Sigmoid colon (tissue), 7 donors: ENCODE measurements at places on chromosomes 3 and 15. TPM values are rescaled to one million over a fixed set of nuclear protein-coding genes. Genes with fewer than 3 reads are reported as not detected.
A peak's percentile ranks its signal among the peaks of the same experiment; 100 is the strongest.

GRCh38 chr15:20344601-20345400 lies 196.8 kb downstream of the GOLGA6L6 start:
- H3K27me3 ChIP-seq: no peaks in the 10 kb centered on the region
- no peaks in the 10 kb centered on the region for H3K36me3 ChIP-seq
- DNase-seq: peak; percentile 63
- no peaks in the 10 kb centered on the region for H3K4me1 ChIP-seq
- no peak overlapping the region for H3K27ac ChIP-seq

The SLC22A13 gene
- polyA plus RNA-seq: not detected

The THAP10 gene
- polyA plus RNA-seq: 1.9 TPM

DNA sequence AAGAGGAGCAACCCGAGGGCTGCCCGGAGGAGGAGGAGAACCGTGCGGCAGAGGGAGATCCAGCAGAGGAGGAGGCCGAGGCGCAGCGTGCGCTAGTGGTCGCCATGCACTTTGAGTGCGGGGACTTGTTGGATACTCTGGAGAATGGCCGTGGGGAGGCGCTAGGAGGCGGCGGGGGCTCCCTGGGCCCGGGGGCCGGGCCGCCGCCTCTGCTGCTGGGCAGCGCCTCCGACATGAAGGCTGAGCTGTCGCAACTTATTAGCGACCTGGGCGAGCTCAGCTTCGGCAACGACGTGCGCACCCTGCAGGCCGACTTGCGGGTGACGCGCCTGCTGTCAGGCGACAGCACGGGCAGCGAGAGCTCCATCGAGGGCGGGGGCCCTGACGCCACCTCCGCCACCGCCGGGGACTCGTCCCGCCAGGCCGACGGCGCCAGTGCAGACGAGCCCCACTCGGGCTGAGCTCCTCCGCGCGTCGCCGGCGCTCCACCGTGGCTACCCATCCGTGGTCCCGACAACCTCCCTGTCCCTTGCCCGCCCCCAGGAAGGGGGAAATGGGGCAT lies 2.0 kb downstream of the FAM43A start:
- H3K27me3 ChIP-seq: no peaks in the 10 kb centered on the region
- no peaks in the 10 kb centered on the region for H3K36me3 ChIP-seq

- H3K27me3 ChIP-seq: no peaks in the 10 kb centered on the region
- H3K4me3 ChIP-seq: no peak overlapping the region
- no peaks in the 10 kb centered on the region for H3K36me3 ChIP-seq
Observed at GRCh38 chr3:127141921-127142730, 50.8 kb upstream of the PRR23E start.

DNA sequence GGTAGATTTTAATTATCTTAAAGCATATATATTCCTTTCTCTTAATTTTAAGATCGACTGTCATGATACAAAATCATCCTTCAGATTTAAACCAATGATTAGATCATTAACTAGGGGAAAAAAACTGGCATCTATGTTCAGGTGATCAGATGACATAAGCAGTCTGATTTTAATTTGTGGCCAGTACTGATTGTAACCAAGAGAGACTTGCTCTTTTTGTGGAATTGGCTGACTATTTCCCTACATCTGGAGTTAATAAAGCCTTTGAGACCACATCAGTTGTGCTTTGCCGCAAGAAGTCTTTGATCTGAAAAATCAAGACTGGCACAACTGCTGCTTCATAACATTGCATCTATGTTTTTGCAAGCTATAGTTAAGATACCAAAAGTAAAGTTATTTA lies 148.4 kb upstream of the CGNL1 start:
- DNase-seq: no peak
- no peak overlapping the region for H3K4me3 ChIP-seq
- H3K4me1 ChIP-seq: no peaks in the 10 kb centered on the region
- H3K36me3 ChIP-seq: no peaks in the 10 kb centered on the region
- H3K27me3 ChIP-seq: no peaks in the 10 kb centered on the region
- H3K27ac ChIP-seq: no peak overlapping the region

DNA sequence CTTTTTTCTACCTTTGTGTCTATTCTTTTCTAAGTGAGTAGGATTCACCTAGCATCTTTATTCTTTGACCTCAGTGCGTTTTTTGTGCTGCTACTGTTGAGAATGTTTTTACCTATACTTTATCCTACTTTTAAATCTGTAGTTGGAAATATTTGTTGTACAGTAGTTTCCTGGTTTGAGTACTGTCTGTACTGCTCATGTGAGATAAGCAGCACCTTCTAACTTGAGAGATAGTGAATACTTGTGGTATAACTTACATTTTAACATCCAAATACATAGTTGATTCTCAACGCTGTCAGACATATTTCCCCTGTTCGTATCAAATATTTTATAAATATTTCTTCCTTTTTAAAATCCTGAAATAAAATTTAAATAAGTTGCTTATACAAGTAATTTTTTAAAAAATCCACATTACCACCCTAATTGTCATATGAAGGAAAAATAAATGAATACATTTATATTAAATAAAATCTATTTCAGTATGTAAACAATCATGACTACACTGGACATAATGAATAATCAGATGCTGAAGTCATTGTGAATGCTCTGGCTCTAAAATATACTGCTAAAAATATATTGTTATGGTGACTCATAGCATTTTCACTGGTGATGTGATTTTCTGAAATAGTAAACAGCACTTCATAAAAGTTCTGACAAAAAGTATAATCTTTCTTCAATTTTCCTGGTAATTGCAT lies 17.4 kb downstream of the ATP11B start:
- DNase-seq: no peak
- peaks cover 29% of the 10 kb centered on the region for H3K4me1 ChIP-seq
- H3K27ac ChIP-seq: no peak overlapping the region
- no peaks in the 10 kb centered on the region for H3K27me3 ChIP-seq
- no peak overlapping the region for H3K4me3 ChIP-seq

- no peaks in the 10 kb centered on the region for H3K27me3 ChIP-seq
- H3K4me1 ChIP-seq: no peaks in the 10 kb centered on the region
- H3K4me3 ChIP-seq: peak overlapping the region; percentile 69
Observed at GRCh38 chr3:44337248-44337785, 1.2 kb upstream of the TCAIM start.

The ITIH4 gene
- 5.4 TPM for polyA plus RNA-seq

DNA sequence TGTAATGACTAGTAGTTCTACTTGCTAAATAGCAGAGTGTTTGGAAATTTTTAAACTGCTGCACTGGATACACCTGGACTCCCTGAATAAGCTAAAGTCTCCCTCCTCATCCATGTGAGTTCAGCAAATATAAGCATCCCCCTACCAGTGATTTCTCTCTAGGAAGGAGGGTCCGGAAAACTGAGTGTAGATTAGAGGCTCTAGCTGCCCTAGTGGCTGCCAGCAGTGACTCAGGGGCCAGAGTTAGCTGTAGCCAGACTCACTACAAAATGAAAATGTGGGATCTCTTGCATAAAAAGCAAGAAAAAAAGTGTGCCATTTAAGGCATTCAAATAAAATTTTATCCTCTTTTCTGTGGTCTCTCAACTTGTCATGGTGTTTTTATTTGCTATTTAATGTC lies 485.0 kb upstream of the ATP11B start:
- no peaks in the 10 kb centered on the region for H3K36me3 ChIP-seq
- H3K27me3 ChIP-seq: no peaks in the 10 kb centered on the region
- no peak overlapping the region for H3K27ac ChIP-seq
- H3K4me3 ChIP-seq: no peak overlapping the region

DNA sequence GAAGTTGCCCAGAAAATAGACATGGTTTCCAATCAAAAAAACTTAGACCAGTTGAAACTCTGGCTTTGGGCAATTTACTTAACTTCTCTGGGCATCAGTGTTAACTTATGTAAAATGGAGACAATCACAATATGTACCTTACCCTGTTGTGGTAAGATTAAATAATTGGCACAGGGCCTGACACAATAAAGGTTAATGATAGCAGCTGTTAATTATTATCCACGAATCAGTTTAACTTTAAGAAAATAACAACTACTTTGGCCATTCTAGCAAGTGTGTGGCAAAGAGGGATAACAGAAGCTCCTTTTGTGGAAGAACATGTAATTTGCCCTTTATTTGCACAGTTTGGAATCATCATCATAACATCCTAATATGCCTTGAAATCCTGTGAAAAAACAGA lies 787.6 kb downstream of the FHIT start:
- no peaks in the 10 kb centered on the region for H3K36me3 ChIP-seq
- H3K4me1 ChIP-seq: peaks cover 6% of the 10 kb centered on the region
- no peaks in the 10 kb centered on the region for H3K27me3 ChIP-seq
- H3K27ac ChIP-seq: no peak overlapping the region

The USP50 gene
- not detected for polyA plus RNA-seq

GRCh38 chr3:119703820-119704531 lies 1.2 kb downstream of the CFAP91 start:
- no peaks in the 10 kb centered on the region for H3K36me3 ChIP-seq
- H3K27ac ChIP-seq: peak overlapping the region; percentile 52
- peaks cover 16% of the 10 kb centered on the region for H3K4me1 ChIP-seq
- H3K27me3 ChIP-seq: no peaks in the 10 kb centered on the region
- no peak for DNase-seq

DNA sequence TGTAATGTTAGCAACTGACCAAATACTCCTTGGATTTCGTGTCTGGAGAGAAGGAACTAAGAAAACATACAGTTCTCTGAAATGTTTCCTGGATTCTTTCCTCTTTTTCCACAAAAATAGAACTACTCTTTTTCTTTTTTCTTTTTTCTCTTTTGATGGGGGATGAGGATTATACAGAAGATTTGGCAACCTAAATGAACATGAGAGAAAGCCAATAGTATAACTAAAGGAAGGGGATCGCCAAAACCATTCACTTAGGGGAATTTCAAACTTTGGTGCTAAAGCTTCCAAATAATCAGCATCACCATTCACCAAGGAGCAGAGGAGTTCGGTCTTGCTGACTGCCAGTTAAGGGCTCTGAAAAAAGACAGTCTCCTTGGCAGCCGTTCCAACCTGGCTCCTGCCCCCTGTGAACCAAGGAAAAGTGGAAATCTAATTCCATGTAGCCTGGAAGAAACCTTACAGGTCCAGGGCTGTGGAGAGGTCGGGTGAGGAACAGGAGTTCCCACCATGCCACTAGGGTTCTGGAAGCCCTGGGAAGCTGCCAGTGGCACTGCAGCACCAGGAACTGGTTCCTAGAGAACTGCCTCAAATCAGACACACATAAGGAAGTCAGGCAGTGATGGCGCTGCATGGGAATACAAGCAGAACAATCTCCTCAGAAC lies 176.9 kb downstream of the TNIK start:
- no peaks in the 10 kb centered on the region for H3K4me1 ChIP-seq
- H3K27ac ChIP-seq: peak overlapping the region; percentile 72
- no peaks in the 10 kb centered on the region for H3K27me3 ChIP-seq
- DNase-seq: peak; percentile 74
- no peaks in the 10 kb centered on the region for H3K36me3 ChIP-seq

GRCh38 chr3:140013220-140013619 lies 78.2 kb downstream of the CLSTN2 start:
- H3K4me3 ChIP-seq: no peak overlapping the region
- no peaks in the 10 kb centered on the region for H3K36me3 ChIP-seq
- no peak overlapping the region for H3K27ac ChIP-seq
- H3K4me1 ChIP-seq: no peaks in the 10 kb centered on the region
- H3K27me3 ChIP-seq: no peaks in the 10 kb centered on the region
- no peak for DNase-seq

The CACNA2D2 gene
- polyA plus RNA-seq: 1.2 TPM

DNA sequence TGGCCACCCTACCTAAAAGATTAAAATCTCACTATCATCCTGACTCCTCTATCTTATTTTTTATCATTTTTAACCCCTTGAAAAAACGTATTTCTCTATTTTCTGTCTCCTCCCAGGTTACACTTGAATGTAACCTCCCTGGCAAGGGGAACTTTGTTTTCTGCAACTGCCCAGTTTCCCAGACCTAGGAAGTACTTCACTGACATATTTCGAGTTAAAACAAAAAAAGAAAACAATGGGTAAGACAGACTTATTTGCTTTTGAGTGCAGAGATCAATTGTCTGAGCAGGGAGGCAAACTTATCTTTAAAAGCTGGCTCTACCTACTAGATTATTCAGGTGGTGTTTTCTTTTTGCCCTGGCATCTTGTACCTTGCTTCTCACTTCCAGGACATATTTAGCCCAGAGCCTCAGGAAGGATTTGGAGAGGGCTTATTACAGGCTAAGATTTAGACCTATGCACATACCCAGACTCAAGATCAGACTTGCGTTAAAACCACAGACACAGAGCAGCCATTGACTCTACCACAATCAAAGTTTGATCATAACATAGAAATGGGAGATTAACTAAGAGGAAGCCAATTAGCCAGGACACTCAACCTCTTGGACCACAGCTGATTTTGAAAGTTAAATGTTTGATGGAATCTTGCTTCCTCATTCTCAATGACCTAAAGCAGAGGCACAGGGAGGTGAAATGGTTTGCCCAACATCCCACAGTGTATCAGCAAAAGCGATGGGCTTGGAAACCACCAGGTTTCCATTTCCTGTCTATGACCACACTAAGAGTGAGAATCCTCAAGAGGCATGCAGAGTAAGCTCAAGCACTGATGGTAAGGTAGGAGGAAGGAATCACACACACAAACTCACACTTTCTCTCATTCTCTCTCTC lies 169.5 kb upstream of the THBS1 start:
- no peak overlapping the region for H3K4me3 ChIP-seq
- DNase-seq: no peak
- H3K27me3 ChIP-seq: no peaks in the 10 kb centered on the region
- H3K4me1 ChIP-seq: no peaks in the 10 kb centered on the region
- no peaks in the 10 kb centered on the region for H3K36me3 ChIP-seq
- no peak overlapping the region for H3K27ac ChIP-seq

DNA sequence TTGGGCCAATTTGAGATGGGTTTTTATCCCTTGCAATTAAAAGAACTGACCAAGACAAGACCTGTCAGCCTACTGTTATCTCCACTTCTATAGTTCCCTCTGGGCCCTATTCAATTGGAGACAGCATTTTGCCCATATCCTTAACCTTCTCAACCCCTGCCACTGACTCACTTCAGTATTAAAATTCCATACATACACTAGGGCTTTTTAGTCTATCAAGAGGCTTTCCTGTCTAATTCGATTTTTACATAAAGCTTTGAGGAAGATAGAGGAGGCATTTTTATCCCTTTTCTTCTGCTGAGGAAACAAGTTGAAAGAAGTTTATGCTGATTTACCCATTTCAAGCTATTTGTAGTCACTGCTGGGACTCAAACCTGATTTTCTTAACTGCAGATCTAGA lies 51.1 kb downstream of the GTF2E1 start:
- H3K36me3 ChIP-seq: no peaks in the 10 kb centered on the region
- H3K27ac ChIP-seq: no peak overlapping the region
- H3K4me3 ChIP-seq: no peak overlapping the region
- no peak for DNase-seq
- H3K4me1 ChIP-seq: no peaks in the 10 kb centered on the region

DNA sequence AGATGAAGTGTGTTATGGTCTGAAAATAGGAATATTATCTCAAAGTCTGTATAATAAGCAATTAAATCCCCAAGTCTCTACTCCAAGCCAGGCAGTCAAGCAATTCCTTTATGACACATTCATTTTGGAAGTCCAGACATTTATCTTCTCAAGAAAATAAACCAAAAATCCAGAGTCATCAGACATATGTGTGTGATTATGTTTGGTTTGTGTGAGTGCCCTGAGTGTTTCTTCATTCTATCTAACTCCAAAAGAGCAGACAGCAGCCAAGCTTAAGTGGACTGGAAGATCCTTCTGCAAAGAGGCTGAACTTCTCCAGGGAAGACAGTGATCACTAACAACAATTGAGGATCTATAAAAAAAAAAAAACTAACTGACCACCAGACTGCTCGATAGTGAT lies 239.8 kb downstream of the STAG1 start:
- H3K36me3 ChIP-seq: no peaks in the 10 kb centered on the region
- H3K4me1 ChIP-seq: no peaks in the 10 kb centered on the region
- DNase-seq: no peak
- no peaks in the 10 kb centered on the region for H3K27me3 ChIP-seq
- no peak overlapping the region for H3K4me3 ChIP-seq
- H3K27ac ChIP-seq: no peak overlapping the region

The FAH gene
- 14.4 TPM for polyA plus RNA-seq

GRCh38 chr15:85986116-85986515 lies 93.6 kb upstream of the AGBL1 start:
- H3K4me1 ChIP-seq: no peaks in the 10 kb centered on the region
- H3K4me3 ChIP-seq: no peak overlapping the region
- H3K27me3 ChIP-seq: no peaks in the 10 kb centered on the region
- H3K36me3 ChIP-seq: no peaks in the 10 kb centered on the region
- no peak for DNase-seq
- H3K27ac ChIP-seq: no peak overlapping the region
